SJCRH30 (cell line): ENCODE measurements at places on chromosomes 6 and 20.

- no peak for DNase-seq
These were observed 313.4 kb downstream of the CDH26 start for GRCh38 chr20:60271597-60271996.

GRCh38 chr6:31038559-31038958 is 28.3 kb downstream of the MUC22 start:
- DNase-seq, result no peak

DNA sequence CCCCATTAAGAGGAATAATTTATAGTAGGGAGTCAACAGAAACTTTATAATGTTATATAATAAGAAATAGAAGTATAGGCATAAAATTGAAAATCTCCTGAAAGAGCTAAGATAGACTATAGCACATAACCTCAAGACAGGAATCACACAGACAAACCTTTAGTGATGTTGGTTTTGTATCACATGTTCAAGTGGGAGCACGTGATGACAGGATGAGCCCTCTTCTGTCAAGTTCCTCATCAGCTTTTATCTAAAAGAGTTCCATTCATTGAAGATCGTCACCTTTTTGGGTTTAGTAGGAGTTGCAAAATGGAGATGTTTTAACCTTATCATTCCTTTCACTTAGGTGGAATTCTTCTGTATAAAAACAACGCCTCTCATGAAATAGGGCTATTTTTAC is 127.0 kb downstream of the MCHR2 start:
- no peak for DNase-seq

DNA sequence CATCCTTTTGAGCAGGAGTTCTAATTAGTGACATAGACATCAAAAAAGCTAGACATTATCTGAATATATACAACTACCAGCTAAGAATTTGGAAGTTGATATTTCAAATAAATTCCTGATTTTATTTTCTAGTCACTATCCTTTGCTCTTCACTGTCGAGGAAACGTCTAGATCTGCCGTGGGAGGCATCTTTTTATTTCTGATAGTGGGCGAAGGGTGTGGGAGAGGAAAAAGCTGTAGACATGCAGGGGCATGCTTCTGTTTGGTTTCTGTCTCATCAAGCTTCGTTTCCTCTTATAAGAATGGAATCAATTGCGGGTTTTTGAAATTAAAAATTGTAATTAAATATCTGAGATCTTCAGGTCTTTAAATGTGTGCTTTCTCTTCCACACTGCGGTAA is 16.2 kb upstream of the C6orf118 start:
- DNase-seq, result no peak

GRCh38 chr20:41054070-41054846 is 25.6 kb downstream of the TOP1 start:
- no peak for DNase-seq

DNA sequence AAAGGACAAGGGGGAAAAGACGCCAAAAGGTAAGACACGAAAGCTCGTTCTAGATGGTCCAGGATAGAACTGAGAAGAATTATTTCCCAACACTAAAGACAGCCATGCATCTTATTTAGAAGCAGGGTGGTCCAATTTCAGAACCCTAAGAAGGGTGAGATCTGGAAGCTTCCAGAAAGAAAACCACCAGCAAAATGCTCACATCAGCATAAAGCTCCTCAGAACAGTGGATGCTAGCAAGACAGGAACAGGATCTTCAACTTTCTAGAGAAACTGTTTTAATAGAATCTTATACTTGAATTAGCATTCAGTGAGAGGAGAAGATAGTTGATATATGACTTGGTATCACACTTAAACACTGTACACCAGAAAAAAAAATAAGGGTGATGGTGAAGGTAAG is 101.5 kb downstream of the ZFP64 start:
- no peak for DNase-seq
